ENCODE measurements at places on chromosomes 4 and X.

DNA sequence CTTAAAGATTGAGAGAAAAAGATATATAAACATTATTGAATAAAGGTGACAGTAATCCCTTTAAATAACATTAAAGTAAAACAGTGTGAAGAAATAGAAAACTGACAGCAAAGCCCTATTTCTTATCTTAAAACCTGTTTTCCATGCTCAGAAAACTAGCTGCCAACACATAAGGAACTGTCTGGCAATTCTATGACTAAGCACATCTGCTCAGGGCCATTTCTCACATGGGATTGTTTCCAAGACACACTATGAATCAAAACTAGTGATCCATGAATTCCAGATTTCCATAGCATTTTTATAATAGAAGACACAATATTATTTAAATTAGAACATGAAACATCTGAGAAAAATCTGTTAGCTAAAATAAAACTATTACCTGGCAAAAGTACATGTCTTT lies 113.4 kb downstream of the SCLT1 start:
- DNase-seq: no peak

- no peak for DNase-seq
Measured at GRCh38 chr4:26022346-26023202, 108.6 kb downstream of the SMIM20 start.

- DNase-seq: no peak
Measured at GRCh38 chr4:144715230-144715629, 69.3 kb downstream of the HHIP start.

DNA sequence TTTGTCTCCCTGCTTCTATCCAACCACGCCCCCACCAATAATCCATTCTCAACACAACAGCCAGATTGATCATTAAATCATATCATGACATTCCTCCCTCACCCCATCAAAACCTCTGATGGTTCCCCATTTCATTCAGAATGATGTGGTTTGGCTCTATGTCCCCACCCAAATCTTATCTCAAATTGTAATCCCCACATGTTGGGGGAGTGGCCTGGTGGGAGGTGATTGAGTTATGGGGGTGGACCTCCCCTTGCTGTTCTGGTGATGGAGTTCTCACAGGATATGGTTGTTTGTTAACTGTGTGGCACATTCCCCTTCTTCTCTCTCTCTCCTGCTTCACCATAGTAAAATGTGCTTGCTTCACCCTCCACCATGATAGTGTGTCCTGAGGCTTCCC lies 23.3 kb downstream of the TRMT2B start:
- no peak for DNase-seq

- no peak for DNase-seq
Measured at GRCh38 chr4:113169368-113169767, 119.9 kb downstream of the ANK2 start.

DNA sequence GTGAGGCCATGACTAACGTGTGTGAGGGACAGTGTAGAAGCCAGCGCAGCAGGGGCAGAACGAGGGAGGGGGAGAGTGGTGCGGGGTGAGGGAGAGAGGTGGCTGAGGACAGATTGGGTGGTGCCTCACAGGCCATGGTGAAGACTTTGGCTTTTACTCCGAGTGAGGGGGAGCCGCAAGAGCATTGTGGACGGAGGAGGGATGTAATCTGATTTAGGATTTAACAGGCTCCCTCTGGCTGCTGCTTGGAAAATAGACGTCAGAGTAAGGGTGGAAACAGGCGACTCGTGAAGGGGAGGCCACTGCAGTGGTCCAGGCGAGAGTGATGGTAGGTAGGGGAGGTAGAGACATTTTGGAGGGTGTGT lies 13.0 kb downstream of the PPP1R3F start:
- DNase-seq: no peak

DNA sequence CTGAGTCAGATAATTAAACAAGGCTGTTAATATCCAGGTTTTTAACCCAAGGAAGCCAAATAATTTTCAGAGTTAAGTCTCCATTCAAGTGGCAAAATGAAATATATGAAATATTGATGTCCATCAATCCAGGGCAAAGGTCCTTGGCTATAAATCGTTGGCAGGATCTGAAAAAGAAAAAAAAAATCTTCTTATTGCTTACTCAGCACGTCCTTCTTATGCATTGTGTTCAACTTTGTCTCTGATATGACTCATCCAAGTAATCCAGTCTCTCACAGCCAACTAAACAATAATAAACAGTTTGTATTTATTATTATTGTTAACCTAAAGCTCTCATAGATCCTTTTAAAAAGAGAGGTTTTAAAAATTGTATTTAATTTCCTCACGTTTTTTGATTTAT lies 851.2 kb downstream of the ADGRL3 start:
- no peak for DNase-seq

- no peak for DNase-seq
Measured at GRCh38 chrX:38260231-38260630, 39.6 kb upstream of the SRPX start.

GRCh38 chr4:186743261-186743660 lies 19.6 kb upstream of the FAT1 start:
- no peak for DNase-seq

Measured in T-helper 2 cell treated with Interferon-gamma antibody and Interleukin-4, amounts not matched to agents 5 μg/mL and 100 μg/mL, for 36 hours (primary cell).